ENCODE measurements at places on chromosomes 5 and 9. TPM values are rescaled to one million over a fixed set of nuclear protein-coding genes. Genes with fewer than 3 reads are reported as not detected.

DNA sequence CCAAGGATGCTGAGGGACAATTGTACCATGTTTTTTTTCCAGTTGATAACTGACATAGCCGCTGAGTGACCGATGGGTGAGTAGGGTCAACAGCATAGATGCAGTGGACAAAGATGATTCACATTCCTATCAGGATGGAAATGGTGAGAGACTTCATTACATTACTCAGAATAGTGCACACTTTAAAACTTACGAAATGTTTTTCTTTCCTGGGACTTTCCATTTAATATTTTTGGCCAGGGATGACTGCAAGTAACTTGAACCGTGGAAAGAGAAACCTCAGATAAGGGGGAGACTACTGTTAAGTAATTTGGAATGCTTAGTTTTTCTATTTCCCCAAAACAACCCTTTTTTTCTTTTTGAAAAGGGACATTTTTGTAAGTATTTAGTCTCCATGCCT is 3.0 kb upstream of the TUSC1 start:
- DNase-seq: no peak

DNA sequence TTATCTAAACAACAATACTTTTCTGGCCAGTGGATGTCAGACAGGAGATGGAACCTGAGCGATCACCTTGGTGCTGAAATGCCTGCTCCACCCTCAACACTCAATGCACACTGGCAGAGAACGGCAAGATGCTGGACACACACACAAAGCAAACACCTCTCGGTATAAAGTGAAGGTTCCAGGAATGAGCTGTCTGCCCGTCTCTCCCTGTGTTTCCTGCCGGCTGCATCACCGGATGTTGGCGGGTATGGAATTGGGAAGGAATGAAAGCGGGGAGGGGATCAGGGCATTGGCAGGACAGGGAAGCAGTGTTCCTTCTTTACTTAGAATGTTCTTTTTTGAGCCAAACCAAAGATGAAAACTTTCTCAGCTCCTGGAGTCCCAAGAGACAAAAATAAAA is 59.2 kb downstream of the MED10 start:
- no peak for DNase-seq

DNA sequence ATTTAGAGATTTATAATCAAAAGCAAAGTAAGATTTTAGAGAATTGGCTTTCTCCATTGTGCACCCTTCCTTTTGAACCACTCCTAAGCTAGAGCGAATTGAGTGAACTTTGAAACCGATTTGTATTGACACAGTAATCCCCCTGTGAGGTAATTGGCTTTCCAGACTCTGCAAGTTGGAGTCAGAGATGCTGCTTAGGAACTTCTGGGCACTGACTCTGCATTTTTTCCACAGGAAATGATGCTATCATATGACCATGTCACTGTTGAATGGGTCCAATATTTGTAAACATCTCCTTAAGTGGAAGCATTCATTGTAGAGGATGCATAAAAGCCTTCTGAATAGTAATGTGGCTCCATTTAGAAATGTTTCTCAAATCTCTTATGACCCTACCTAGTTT is 394.4 kb upstream of the ZNF608 start:
- DNase-seq: no peak

Gene FAM153A
- 5.8 TPM for total RNA-seq

Gene SEC61B
- 195 TPM for total RNA-seq

Data from CD8-positive, alpha-beta memory T cell (primary cell).